ENCODE measurements at places on chromosomes 3 and 15. TPM values are rescaled to one million over a fixed set of nuclear protein-coding genes. Genes with fewer than 3 reads are reported as not detected.

- no peak for DNase-seq
These were observed 108.1 kb upstream of the THBS1 start for GRCh38 chr15:39472621-39473297.

DNA sequence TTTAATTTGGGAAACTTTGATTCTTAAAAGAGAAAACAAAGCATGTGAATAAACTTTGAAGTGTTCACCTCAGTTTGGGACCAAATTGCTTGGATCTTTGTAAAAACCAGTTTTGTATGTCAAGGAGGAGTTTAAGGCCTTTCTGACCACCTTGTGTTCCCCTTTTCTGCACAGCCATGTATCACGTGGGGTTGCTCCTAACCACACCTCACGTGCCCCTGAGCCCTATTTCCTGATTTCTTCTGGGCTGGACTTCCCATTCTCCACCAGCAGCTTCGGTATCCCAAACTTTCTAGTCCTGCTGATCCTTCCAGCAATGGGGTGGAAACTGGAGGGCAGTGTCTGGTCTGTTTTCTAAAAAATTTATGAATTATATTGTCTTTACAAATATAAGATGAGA, 76.4 kb upstream of the STT3B start:
- DNase-seq = no peak

GRCh38 chr15:31396881-31397560, 70.4 kb downstream of the KLF13 start:
- peak; percentile 40 for DNase-seq

- DNase-seq = no peak
These were observed 24.2 kb downstream of the PPM1L start for GRCh38 chr3:160780245-160780644.

DNA sequence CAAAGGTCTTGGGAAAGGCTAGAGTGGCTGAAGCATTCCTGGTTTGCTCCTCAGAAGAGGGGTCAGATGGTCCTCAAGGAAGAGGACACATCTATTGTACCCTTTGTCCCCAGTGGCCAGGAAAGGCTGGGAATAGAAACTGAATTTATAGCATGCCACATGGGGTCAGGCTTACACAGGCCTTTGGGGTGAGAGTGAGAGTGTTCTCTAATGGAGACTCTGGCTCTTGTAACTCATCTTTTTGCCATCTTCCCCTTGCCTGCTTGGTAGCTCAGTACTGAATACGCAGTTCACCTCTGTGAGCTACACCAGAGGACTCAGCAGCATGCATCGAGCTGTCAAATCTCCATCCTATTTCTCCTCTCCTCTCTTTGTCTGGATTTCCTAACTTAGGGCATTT, 87.5 kb downstream of the ATP2B2 start:
- DNase-seq = peak; percentile 38

DNA sequence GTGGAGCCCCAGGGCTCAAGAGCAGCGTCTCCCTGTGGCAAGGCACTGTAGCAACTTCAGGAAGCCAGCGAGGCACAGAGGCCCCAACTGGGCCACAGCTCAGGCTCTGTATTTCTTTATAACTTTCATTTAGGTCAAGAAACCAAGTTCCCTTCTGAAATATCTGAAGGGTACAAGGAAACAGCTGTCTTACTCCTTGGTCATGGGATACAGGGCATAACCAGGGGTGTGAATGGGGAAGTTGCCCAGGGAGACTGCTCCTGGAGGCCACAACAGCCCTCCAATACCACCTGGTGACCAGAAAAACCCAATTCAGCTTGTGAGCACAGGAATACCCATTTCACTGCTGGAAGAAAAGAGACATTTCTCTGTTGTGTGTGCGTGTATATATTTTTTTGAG, 13.3 kb upstream of the SPTBN5 start:
- no peak for DNase-seq

- no peak for DNase-seq
These were observed 226.9 kb downstream of the CACNA2D3 start for GRCh38 chr3:54349231-54349652.

DNA sequence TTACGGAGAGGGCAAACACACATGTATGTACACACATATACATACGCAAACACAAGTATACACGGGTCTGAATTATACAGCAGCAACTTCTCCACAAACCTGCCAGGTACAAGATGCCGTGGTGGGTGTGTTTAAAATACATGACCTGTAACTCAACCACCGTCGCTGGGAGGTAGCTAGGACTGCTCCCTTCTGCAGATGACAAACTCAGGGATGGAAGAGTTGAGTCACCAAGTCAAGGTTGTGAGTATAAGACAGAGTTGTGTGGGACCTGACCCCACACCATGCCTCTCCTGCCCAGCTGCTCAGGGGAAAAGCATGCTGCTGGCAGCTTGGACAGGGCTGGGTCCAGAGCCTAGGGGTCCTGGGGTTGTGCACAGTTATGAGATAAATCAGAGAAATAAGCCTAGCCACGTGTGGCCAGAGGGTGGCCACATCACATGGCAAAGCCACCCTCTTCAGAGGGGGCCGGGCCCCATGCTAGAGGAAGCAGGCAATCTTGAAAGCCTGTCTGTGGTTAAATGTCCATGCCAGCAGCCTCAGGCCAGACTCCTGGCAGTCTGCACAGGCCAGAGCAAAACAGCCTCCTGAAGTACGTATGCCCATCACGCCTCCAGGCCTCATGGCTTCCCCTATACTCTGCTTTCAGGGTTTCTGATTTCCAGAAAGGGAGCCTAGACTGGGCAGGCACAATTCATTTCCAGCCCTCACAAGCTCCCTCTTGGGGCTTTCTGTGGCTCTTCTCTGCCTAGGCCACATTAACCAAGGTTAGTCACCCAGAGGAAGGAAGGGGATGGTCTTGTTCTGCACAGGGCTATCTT, 107.7 kb upstream of the RPL32 start:
- no peak for DNase-seq

DNA sequence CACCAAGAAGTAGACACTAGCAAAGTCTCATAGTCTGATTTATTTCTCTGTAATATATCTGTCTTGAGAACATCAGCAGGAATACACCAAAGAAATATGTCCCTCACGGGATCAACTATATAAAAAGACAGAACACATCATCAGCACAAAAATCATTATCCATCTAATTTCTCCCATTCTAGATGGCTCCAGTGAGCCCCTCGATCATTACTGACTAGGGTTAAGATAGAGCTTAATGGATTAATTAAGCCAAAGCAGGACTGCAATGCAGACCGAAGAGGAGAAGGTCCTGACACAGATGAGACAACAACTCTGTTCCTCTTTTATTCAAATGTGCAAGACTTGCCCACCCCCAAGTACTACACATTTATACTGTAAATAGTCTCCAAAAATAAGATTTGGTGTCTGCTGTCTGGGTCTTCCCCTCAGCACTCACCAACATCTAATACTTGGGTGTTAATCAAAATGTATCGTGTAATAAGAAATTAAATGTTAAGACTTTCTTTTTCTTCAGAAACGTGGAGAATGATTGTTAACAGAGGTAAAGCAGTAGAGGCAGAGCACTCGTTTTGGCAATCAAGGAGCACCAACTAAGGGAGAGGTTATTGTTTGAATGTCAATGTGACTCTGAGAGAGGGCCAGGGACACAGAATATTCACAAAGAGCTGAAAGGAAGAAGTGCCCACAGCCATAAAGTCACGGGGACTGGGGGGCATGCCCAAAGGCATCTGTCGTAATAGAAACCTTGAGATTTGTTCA, 133.6 kb downstream of the TIGIT start:
- DNase-seq = no peak

Gene FBXO40
- polyA plus RNA-seq = not detected

Gene ONECUT1
- 3.8 TPM for polyA plus RNA-seq

Gene GOLGA8G
- not detected for polyA plus RNA-seq

GRCh38 chr3:63067999-63068645, 192.9 kb upstream of the CADPS start:
- peak; percentile 27 for DNase-seq

Gene TIMP4
- polyA plus RNA-seq = not detected

DNA sequence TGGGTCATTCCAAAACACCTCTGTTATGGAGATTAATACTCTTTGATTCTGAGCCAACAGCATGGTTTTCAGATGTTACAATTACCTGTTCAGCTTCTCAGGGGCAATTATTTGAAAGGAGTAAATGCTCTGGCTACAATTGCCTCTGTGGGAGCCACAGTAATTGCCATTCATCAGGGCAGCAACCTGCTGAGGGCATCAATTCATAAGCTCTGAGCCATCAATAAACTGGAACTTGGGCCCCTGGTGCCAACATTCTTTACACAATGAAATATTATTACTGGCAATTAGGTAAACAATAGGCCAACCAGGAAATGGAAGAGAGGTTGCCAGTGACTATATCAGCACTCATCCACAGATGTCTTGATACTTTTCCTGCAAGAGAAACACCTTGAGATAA, 660.8 kb downstream of the MECOM start:
- DNase-seq = no peak

DNA sequence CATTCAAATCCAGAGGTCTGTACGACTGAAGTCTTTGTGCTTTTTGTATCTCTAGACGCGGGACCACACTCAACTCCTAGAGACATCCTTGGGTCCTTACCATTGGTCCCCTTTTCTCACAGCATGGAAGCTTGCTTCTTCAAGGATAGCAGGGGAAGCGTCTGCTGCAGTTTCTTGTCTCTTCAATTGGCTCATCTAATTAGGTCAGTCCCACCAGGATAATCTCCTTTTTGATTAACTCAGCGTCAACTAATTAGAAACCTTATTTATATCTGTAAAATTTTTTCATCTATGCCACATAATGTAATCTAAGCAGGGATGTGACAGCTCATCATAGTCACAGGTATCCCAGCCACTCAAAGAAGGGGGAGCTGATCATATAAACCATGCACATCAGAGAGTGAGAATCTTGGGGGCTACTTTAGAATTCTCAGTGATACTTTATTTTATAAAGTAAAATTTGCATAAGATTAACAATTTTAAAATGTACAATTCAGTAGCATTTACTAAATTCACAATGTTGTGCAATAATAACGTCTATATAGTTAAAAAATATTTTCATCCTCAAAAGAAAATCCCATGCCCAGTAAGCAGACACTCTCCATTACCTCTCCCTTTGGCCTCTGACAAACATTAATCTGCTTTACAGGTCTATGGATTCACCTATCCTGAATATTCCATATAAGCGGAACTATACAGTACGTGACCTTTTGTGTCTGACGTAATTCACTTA, 47.5 kb upstream of the ZNF385D start:
- DNase-seq = no peak

Gene TMEM207
- not detected for polyA plus RNA-seq

Gene MOBP
- not detected for polyA plus RNA-seq

- no peak for DNase-seq
These were observed 329.8 kb upstream of the RASGRP1 start for GRCh38 chr15:38894243-38894948.

GRCh38 chr15:38721568-38721945, 156.9 kb upstream of the RASGRP1 start:
- DNase-seq = no peak

GRCh38 chr3:101484805-101485620, 28.0 kb downstream of the SENP7 start:
- no peak for DNase-seq

GRCh38 chr3:119695480-119695879, 7.3 kb upstream of the CFAP91 start:
- DNase-seq = no peak

DNA sequence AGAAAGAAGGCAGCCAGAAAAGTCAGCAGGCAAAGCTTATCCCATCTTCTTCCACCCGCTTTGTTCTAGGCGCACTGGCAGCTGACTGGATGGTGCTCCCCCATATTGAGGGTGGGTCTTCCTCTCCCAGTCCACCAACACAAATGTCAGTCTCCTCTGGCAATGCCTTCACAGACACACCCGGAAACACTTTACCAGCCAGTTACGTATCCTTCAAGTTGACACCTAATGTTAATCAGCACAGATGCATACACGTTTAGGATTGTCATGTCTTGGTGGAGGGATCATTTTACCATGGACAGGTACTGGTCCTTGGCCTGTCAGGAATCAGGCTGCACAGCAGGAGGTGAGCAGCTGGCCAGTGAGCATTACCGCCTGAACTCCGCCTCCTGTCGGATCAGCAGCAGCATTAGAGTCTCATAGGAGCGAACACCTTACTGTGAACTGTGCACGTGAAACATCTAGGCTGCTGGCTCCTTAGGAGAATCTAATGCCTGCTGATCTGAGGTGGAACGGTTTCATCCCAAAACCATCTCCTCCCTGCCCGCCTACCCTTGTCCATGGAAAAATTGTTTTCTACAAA, 59.1 kb upstream of the PYDC2 start:
- DNase-seq = no peak

GRCh38 chr3:9746330-9746729, 3.4 kb upstream of the OGG1 start:
- no peak for DNase-seq

- no peak for DNase-seq
These were observed 207.5 kb downstream of the IL20RB start for GRCh38 chr3:137165117-137165806.

Gene MYNN
- 8.7 TPM for polyA plus RNA-seq

- peak; percentile 50 for DNase-seq
These were observed 22.1 kb downstream of the GABRR3 start for GRCh38 chr3:98012979-98013378.

DNA sequence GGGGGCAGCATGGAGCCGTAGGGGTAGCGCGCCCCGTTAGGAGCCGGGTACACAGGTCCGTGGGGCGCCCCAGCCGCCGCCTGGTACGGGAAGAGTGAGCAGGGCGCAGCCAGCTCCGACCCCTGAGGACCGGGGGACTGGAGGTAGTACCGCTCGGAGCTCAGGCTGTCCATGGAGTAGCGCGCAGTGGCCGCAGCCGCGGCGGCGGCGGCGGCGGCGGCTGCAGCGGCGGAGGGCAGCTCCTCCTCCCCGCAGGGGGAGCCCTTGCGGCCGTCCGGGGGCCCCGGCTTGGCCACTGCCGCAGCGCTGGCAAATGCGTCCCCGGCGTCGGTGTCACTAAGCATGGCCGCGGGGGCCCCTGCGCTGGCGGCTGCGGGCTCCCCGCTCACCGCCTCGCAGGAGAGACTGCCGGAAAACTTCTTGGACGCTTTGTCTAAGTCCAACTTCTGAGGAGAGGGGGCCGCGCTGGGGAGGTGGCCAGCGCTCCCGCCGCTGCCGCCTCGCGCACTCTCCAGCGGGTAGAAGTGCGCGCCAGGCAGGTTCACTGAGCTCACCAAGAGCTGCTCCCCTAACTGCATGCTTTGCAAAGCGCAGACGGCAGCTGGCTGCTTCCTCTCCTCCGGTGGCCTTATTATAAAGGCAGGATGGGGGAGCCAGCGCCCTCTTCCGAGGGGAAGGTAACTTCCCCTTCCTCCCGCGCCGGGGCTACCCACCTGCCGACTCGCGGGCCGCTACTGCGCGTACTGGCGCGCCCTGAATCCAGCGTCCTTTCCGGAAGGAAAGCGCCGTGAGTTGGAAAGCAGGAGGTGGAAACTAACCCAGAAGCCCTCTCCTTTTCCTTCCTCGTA, at the start of gene EOMES:
Gene EOMES, minus strand, starts transcription at position 607 of the 848 bp plus-strand sequence. Its CDS starts 29 bp downstream, at position 578.
- peak; percentile 30 for DNase-seq

- no peak for DNase-seq
These were observed 29.3 kb upstream of the TPM1 start for GRCh38 chr15:63013052-63013808.

Gene CPN2
- 29.3 TPM for polyA plus RNA-seq

Data from HepG2 (cell line).